HT-29 (cell line): ENCODE measurements at places on chromosomes 6 and 20.

- DNase-seq = no peak
These were observed 396.0 kb downstream of the TBC1D32 start for GRCh38 chr6:120938164-120938875.

- no peak for DNase-seq
These were observed 16.1 kb upstream of the DEFB129 start for GRCh38 chr20:210809-211502.

- peak; percentile 87 for DNase-seq
These were observed 10.0 kb upstream of the NCOA7 start for GRCh38 chr6:125780540-125781313.

DNA sequence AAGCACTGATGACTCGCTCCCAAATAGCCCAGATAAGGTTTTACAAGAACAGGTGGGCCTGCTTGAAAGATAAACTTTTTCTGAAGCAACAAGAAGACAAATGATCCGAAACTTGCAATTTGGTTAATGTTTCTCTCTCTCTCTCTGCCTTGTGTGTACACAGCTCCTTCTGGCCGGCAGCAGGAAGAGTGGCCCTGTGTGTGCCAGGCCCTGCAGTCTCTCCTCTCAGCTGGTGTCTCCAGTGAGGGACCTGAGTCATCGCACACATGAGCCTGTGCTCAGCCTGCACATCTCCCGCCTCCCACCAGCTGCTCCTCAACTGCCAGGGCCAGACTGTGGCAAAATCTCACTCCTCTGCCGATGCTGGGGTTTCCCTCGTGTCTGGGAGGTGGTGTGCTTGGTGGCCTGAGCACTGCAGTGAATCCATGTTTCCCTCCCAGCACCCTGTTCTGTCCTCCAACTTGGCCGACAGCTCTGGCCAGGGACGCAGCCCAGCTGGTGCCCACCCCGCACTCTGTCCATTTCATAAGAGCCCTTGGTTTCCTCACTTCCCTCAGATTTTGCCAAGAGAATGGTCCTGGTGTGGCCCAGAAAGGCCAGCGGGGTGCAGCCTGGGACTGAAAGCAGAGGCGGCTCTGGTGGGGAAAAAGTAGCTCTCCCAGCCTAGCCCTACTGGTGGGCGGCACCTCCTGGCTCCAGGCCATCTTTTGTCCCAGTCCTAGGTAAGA lies 49.4 kb downstream of the ERMARD start:
- no peak for DNase-seq

GRCh38 chr6:46312654-46313053 lies 141.9 kb upstream of the ENPP5 start:
- DNase-seq = no peak

DNA sequence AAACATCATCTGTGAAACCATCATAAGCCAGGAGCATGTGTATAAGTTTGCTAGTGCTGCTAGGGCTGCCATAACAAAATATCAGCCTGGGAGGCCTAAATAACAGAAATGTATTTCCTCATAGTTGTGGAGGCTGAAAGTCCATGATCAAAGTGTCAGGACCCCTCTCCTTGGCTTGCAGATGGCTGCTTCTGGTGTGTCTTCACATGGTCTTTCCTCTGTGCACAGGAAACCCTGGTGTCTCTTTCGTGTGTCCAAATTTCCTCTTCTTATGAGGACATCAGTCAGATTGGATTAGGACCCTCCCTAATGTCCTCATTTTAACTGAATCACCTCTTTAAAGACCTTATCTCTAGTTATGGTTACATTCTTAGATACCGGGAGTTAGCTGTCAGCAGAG lies 6.2 kb upstream of the CITED2 start:
- no peak for DNase-seq
